Activated CD4-positive, alpha-beta T cell treated with anti-CD3 and anti-CD28 coated beads for 36 hours (primary cell): ENCODE measurements at places on chromosomes 3 and 15. TPM values are rescaled to one million over a fixed set of nuclear protein-coding genes. Genes with fewer than 3 reads are reported as not detected.

The RARRES1 gene
- total RNA-seq = not detected

DNA sequence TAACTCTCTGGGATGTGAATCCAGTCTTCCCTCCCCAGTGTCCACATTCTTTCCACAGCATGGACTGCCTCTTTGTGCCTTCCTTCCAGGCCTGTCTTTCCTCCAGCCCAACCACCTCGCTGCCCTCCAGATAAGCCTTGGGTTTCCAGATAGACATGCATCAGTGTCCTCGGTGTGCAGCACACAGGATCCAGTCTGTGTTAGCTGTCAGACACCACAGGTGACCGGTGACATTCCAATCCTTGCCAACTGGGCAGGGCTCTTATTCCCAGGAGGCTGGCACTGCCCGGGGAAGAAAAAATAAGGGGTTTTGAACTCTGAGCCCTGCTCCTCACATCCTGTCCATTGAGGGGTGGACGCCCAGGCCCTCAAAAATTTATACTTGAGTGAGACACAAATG is 6.0 kb upstream of the SLC6A1 start:
- DNase-seq = no peak

DNA sequence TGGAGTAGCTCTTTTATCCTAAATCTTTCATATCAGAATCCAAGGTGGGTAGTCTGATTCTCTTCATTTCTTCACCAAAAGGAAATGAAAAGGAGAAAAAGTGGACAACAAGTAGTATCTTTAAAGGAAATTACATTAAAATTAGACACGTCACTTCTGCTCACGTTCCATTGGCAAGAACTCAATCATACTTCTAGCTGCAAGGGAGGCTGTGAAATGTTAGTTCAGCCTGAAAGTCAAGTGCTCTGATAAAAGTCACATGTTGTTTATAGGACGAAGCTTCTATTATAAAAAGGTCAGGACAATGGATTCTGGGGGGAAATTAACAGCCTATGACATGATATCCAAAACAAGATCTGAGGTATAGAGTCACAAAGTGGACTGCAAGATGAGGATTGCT is 164.6 kb upstream of the MCTP2 start:
- no peak for DNase-seq

GRCh38 chr15:77004189-77004588 is 9.3 kb downstream of the PSTPIP1 start:
- DNase-seq = no peak

The GATA2 gene
- total RNA-seq = 0.05 TPM

The CDHR4 gene
- total RNA-seq = not detected

DNA sequence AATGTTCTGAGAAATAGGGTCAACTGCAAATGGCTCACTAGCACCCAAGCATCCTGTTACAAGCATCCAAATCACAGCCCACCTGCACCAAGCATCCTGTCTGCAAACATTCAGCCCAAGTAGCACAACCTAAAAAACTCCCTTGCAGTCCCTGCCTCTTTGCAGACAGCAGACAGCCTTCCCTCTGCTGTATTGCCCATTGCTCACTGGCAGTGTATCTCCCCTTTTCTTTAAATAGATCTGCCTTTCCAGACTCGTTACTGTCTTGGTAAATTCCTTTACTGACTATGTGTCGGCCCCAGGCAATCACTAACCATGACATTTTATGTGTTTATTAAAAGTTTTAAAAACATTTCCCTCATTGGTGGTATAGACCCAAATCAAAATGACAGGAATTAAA is 155.4 kb downstream of the ADAMTSL3 start:
- DNase-seq = no peak

DNA sequence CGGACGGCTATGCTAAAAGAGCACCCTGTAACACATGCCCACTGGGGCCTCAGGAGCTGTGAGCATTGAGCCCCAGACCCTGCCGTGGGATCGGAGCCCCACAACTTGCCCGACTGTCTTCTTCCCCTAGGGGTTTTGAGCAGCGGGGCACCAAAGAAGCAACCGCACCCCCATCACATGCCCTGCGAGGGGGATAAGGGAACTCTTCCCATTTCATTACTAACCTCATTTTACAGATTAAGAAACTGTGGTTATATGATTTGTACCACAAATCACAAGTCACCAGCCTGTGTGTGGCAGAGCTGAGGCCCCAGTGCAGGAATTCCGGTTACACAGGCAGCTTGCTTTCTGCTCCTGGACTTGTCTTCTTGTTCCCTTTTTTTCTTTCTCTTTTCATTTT is 86.2 kb downstream of the CD47 start:
- DNase-seq = no peak

The SUCLG2 gene
- total RNA-seq = 61.1 TPM

GRCh38 chr3:69746119-69746518 is 6.9 kb downstream of the MITF start:
- DNase-seq = no peak

GRCh38 chr3:175150812-175151401 is 291.8 kb downstream of the NAALADL2 start:
- DNase-seq = no peak

DNA sequence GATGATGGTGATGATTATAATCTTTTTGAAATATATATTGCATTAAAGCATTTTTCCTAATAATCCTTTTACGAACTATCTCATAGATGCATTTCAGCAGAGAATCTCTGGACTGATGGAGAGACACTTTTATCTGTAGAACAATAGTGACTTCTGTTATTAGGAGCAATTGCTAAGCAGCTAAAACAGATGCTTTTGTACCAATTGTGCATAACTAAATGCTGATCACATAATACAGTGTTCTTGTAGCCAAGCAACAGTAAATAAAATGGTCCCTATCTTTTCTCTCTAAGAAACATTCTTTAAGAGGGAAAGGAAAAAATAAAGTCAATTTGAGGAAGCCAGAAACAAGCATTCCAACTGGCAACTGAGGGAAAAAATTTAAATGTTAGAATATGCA is 405.8 kb upstream of the GOLIM4 start:
- no peak for DNase-seq

GRCh38 chr15:57228395-57228794 is 147.9 kb upstream of the CGNL1 start:
- DNase-seq = no peak

The TRPM1 gene
- total RNA-seq = not detected

- DNase-seq = no peak
Measured at GRCh38 chr3:123406598-123406997, 42.3 kb downstream of the ADCY5 start.

- DNase-seq = no peak
Measured at GRCh38 chr3:192005989-192006388, 545.0 kb downstream of the PYDC2 start.

DNA sequence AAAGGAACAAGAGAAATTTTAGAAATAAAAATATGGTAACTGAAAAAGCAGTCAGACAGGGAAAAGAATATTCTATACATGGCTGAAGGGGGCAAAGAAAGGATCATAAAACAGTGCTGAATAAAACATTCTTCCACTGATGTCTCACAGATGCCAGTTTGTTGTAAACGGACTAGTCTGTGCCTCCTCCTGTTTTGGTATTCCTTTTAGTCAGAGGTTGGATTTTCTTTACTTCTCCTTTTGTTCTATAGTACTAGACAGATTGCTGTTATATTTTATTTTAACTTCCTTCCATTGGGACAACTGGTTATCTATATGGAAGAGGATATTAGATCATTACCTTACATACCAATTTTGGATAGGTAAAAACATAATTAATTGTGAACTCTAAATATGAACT is 16.0 kb upstream of the GNB5 start:
- DNase-seq = no peak

The PSTPIP1 gene
- 125 TPM for total RNA-seq

The CAMKV gene
- 1.1 TPM for total RNA-seq
